ENCODE measurements at places on chromosomes 3 and 15.

GRCh38 chr3:139355476-139355875, 11.7 kb downstream of the MRPS22 start:
- no peak for DNase-seq

DNA sequence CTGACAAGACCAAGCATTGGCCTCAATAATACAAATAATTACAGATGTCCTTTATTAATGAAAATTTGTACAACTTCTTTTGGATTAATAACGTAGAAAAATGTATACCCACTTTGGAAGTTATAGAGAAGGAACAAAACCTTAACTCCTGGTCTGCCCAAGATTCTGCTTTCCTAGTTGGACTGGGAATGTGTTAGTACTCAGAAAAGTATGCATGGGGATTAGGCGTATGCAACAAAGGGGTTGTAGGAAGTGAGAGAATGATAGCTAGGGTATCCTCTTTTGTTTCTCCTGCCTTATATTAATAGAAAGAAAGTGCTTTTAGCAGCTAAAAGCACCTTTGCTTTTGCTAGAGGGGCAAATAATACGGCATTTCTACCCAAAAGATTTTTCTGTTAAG, 116.2 kb upstream of the LRRFIP2 start:
- no peak for DNase-seq

GRCh38 chr3:141250828-141251227, 19.2 kb downstream of the PXYLP1 start:
- DNase-seq = no peak

- no peak for DNase-seq
These were observed 28.5 kb downstream of the PLXNA1 start for GRCh38 chr3:127011270-127011992.

GRCh38 chr3:174931473-174932353, 72.6 kb downstream of the NAALADL2 start:
- DNase-seq = no peak

DNA sequence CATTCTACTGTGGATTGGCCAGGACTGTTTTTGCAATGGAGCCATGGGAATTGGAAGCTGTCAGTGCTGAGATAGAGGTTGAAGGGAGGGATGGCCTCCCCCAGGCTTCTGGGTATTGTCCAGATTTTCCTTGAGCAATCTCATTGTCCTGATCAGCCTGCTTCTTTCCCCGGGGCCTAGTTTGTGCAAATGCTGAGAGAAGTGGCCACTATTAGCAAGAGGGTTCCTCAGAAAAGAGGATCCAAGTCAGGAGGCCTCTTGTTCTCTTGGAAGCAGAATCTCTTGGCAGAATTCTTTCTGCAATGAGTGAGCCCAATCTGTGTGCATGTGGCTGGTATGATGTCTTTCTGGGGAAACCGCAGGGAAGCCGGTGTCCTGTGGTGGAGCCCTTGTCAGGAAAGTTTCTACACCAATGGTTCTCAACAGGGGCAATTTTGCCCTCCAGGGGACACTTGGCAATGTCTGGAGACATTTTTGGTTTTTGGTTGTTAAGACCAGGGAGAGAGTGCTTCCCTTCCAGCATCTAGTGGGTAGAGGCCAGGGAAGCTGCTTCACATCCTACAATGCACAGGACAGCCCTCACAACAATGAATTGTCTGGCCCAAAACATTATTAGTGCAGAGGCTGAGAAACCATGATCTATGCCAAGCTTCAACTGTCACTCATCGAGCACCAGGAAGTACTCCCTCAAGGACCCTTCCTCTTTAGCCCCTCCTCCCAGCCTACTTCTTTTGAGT, 2.0 kb downstream of the LIPC start:
- DNase-seq = no peak

- DNase-seq = no peak
These were observed 9.2 kb downstream of the DCBLD2 start for GRCh38 chr3:98892263-98892662.

DNA sequence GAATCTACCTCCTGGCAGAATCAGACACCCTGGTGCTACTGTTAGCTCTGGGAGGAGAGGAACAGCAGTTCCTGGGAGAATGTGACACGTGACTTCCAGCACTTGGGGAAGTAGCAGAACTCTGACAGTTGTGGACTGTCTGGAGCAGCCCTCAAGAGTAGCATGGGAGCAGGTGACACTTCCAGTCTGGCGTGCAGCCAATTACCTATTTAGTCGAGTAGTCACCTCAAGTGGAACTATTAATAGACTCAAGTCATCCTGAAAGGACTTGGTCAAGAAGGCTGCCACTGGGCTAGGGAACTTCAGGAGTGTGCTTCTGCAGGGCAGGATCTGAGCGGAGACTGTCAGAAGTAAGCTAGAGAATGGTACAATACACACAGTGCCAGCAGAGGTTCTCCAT, 62.3 kb downstream of the MTHFS start:
- peak; percentile 11 for DNase-seq

- DNase-seq = no peak
These were observed 34.6 kb downstream of the CD200R1L start for GRCh38 chr3:112811917-112812660.

Data from SHP77 (cell line).